ENCODE measurements at places on chromosomes 1 and 21.

DNA sequence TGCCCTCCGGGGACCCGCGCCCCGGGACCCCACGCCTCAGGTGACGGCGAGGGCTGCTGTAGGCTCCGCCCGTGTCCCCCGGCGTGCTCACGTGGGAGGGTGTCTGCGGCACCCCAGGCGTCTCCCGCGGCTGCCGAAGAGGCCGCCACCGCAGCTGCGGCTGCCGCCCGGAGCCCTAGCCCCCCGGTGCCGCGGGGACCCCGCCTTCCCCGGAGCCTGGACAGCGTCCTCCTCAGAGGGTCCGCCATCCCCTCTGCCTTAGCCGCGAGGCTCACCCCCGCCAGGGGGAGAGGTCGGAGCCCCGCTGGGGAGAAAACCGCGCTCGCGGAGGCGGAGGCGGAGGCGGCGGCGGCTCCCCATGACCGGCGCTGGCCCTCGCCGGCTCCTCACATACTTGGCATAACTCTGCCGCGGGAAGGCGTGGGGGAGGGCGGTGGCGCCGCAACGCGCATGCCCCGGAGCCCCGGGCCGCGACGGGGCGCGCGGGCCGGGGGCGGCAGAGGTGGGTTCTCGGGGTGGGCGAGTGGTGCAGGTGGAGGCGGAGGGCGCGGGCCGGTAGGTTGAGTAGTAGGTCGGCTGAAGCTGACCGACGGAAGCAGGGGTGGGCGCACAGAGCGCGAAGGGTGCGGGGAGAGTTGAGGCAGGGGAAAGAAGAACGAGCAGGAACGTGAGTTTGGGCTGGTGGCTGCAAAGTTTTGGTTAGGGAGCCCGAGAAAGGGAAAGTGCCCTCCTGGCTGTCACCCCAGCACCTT is 700 bp upstream of the SYDE2 start:
- peak; percentile 92 for DNase-seq

DNA sequence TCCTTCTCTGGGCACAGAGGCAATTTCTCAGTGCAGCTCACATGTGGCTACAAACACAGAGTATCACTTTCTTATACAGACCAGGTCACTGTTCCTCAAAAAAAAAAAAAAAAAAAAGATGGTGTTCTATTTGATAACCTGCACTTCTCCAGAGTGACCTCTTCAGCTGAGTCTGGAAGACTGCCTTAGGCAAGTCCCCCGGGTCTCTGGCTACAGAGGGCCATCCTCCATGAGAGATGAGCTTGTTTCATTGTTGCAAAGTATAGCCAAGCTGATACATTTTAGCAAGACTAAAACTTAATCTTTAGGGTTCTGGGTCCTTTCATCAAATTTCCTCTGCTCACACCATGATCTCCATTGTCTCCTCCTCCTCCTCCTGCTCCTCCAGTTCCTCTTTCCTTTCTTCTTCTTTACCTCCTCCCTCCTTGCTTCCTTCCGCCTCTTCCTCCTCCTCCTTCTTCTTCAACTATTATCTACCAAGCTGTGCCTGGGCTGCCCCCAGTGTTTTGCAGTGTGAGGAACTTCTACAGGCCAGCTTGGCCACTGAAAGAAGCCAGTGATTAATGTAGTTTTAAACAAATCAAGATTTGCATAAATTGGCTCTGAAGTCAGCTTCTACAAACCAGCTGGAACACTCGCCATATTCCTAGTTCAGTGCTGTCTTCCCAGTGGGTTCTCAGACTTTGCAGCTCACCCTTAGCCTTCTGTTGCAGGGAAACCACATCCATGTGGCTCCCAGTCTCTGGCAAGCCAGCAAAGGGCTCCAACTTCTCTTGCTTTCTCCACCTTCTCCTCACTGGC is 139.4 kb downstream of the RUNX1 start:
- no peak for DNase-seq

DNA sequence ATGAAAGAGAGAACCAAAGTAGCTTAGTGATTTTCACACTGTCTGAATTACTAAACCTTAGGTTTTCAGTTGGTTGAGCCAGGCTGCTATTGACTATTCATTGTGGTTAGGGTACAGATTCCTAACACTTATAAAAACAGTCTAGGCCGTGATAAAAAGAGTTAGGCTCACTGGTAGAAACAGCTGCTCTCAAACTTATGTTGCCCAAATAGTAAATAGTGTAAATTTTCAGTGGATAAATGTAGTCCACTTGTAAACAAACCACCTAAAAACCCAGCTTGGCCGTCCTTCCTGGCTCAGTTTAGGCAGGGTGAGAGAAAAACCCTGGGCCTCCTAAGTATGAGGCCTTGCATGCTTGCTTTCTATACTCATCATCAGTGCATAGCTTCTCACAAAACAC is 34.9 kb downstream of the ARID1A start:
- no peak for DNase-seq

GRCh38 chr1:30675761-30676160 is 47.6 kb downstream of the MATN1 start:
- no peak for DNase-seq

DNA sequence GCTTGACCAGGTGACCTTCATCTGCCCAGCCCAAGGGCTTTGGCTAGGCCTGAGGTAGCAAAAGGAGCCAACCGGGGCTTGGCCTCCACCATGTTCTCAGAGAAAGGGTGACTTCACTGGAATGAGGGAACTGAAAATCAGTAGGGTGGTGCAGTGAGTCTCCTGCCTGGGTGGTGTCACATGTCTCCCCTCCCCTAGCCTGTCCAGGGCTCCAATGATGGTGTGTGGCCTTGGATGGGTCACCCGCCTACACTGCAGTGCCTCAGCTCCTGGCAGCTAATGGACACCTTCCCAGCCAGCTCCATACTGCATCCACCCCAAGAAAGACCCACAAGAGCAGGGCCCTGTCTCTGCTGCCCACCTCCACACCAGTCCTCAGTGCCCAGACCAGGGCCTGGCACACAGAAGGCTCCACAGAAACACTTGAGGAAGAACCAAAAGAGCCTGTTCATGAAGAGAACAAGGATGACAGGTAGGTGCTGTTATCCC is 678.7 kb downstream of the MATN1 start:
- no peak for DNase-seq

GRCh38 chr1:36771660-36772284 is 262.5 kb downstream of the GRIK3 start:
- peak; percentile 38 for DNase-seq

GRCh38 chr1:94095744-94096469 is 25.0 kb downstream of the ABCA4 start:
- no peak for DNase-seq

DNA sequence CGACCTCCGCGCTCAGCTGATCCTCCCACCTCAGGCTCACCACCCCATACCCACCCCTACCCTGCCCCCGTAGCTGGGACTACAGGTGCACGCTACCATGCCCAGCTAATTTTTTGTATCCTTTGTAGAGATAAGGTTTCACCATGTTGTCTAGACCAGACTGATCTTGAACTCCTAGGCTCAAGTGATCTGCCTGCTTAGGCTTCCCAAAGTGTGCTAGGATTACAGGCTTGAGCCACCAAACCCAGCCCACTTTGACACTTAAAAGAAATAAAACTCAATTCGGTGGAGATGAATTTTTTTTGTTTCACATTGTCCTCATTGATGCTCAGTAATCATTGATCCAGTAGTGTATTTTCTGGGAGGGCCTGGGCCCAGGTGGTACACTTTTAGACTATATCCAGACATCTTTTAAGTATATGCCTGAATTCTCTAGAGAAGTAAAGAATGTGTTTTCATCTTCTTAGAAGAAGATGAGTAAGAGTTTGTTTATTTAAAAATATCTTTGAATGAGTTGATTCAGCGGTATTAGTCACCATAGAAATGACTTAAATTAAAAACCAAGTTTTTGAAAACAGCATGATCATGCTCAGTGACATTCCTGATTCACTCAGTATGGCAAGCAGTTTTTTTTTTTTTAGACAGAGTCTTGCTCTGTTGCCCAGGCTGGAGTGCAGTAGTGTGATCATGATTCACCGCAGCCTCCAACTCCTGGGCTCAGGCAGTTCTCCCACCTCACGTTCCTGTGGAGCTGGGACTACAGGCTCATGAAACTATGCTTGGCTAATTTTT is 57.8 kb downstream of the EPB41 start:
- DNase-seq: no peak

GRCh38 chr1:68329096-68329835 is 96.9 kb upstream of the WLS start:
- DNase-seq: no peak

Data from iPS-NIHi11 (cell line).